ENCODE measurements at places on chromosomes 12 and 14. TPM values are rescaled to one million over a fixed set of nuclear protein-coding genes. Genes with fewer than 3 reads are reported as not detected.

SLCO1A2 gene
- not detected for total RNA-seq

ACRBP gene
- total RNA-seq = 2.3 TPM

DNA sequence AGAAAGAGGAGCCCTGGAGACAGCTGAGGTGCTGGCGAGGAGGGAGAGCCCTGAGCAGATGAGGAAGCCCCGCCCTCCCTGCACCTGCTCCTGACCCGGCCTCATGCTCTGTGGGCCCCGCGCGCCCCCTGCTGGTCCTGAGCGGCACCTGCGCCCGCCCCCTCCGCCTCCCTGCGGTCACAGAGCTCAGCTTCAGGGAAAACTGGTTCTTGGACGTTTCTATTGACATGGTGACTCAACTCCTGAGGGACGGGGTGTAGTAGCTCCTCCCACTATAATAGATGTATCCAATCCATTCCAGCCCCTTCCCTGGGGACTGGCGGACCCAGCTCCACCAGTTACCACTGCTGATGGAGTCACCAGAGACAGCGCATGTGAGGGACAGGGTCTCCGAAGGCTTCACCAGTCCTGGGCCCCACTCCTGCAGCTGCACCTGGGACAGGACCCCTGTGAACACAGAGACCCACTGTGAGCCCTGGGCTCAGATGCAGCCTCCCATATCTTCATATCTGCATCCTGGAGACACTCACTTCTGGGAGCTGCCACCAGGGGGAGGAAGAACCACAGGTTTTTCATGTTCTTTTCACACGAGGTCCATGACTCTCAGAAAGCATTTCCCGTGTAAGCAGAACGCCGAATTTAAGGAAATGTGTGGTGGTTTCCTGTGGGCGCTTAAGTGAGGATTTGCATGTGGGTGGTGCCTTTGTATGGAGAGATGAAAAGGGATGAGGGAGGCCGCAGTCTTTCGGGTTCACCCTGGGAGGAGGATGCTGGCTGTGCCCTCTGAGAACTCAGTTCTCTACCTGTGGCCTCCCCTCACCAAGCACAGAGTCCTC is 1346.4 kb downstream of the TMEM121 start:
- peak; percentile 88 for DNase-seq

GRCh38 chr12:131371401-131372170 is 339.3 kb upstream of the SFSWAP start:
- no peak for DNase-seq

DNA sequence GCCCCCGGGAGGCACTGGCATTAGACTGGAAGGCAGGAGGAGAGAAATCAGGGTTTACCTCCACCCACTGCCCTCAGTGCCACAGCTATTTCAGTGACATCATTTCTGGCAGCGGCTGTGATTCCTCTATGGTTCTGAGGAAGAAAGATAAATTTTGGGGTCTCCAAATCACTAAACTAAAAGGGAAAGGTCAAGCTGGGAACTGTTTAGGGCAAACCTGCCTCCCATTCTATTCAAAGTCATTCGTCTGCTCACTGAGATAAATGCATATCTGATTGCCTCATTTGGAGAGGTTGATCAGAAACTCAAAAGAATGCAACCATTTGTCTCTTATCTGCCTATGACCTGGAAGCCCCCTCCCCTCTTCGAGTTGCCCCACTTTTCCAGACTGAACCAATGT is 14.0 kb upstream of the CRY1 start:
- DNase-seq = no peak

GRCh38 chr12:42507081-42507480 is 82.5 kb downstream of the PRICKLE1 start:
- no peak for DNase-seq

Data from ureter (tissue), 1 donor.